ENCODE measurements at places on chromosomes 7 and 10.
A peak's percentile ranks its signal among the peaks of the same experiment; 100 is the strongest.

- no peak for DNase-seq
Measured at GRCh38 chr10:114767986-114768821, 53.4 kb upstream of the FHIP2A start.

GRCh38 chr7:141477865-141478264 is 73.3 kb upstream of the AGK start:
- no peak for DNase-seq

GRCh38 chr7:157890921-157891401 is 554.2 kb downstream of the DNAJB6 start:
- DNase-seq: no peak

DNA sequence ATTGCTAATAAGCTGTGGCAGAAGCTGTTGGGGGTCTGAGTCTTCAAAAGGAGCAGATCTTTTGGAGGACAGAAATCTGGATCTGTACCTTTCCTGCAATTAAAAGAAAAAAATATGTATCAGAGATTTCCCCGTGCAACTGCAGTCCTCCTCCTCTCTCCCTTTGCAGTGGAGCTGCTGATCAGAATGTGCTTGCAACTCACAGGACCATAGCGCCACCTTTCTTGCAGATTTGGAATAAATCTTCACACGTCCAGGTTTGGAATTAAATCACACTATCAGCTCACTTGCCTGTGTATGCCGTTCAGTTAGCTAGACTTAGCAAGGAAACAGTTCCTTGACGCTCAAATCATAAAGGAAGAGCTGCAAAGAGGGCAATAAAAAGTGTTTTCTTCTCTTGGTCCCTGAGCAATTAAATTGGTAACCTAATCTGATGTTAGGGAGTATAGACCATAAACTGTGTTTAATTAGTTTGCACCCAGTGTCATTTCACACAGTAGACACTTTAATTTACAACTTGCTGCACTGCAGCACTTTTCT is 77.4 kb downstream of the PON1 start:
- no peak for DNase-seq

DNA sequence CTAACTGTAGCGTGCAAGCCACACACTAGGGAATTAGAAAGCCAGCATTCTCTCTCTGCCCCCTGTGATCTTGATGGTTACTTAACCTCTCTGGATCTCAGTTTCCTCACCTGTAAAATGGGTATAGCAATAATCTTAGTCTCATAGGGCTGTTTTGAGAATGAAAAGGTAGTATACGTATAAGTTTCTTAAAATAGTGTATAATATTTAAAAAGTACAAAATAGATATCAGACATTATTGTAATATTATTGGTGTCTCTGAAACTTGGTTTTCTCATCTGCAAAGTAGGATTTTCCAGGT is 80.4 kb downstream of the CHN2 start:
- DNase-seq: no peak

DNA sequence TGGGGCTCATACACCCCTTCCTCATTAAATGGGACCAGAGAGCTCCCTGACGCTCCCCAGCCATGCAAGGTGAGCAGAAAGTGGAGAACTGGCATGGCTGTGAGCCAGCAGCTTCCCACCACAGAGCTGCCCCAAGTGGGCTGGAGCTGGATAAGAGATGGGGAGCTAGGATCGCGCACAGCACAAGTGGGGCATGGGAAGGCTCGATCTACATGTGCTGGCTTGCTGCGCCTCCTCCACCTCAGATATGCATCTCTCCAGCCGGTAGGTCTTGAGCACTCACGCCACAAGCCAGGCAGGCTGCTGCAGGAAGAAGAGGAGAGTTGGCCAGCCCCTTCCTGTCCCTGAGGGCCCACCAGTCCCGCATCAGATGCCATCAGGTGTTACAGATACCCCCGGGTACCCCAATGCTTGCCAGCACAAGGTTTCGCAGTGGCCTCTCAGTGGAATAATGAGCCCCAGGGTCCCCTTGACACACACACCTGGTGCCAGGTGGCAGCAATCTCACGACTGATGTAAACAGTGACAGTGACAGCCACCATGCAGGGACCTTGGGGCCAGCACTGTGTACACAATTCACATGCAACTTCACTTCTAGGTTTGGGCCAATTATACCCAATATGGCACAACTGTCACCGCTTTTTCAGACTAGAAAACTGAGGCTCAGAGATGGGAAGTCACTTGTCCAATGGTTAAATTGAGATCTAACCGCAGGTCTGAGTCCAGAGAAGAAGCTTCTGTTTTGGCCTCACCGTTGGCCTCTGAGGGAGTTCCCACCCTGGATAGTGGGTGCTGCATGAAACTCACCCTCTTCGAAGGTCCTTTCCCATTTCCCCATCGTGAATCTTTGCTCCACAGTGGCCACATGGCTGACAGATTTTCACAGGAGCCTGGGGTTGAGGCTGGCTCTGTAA is 79.3 kb downstream of the OAT start:
- DNase-seq: no peak

DNA sequence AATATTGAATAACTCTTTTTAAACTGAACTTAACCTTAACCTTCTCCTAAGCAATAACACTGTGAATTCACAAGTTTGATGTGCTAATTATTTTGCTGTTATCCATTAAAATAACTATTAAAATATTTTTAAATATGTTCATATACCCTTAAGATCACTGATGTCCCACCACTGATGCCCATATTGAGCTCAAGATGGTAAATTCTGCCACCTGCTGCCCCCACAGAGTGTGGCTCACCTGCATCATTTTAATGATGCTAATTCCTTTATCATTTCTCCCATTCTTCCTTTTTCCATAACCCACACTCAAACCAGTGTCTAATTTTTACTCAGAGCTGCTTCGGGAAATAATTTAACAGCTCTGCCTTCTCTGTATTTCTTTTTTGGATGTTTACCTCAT is 82.3 kb upstream of the ARID5B start:
- no peak for DNase-seq

GRCh38 chr7:136353287-136353686 is 376.1 kb upstream of the MTPN start:
- no peak for DNase-seq

- DNase-seq: no peak
Measured at GRCh38 chr10:34933676-34934075, 118.6 kb upstream of the PARD3 start.

DNA sequence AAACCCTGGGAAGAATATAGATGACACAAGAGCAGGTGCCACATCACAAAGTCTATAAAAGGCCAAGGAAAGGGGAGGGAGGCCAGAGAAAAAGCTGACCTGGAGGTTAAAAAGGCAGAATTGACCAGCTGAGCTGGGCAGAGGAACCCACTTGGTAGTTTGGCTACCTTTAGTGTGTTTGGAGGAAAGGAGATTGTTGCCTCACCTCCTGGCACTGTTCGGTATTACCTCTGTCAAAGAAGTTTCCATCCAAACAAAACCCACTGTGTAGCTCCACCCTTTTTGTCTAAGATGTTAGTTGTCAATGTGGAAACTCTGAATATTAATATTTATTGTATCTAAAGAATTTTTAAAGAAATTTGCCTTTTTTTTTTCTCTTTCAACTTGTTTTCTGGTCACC is 23.4 kb downstream of the ENTPD7 start:
- no peak for DNase-seq

GRCh38 chr7:50962281-50962883 is 179.7 kb upstream of the GRB10 start:
- no peak for DNase-seq

DNA sequence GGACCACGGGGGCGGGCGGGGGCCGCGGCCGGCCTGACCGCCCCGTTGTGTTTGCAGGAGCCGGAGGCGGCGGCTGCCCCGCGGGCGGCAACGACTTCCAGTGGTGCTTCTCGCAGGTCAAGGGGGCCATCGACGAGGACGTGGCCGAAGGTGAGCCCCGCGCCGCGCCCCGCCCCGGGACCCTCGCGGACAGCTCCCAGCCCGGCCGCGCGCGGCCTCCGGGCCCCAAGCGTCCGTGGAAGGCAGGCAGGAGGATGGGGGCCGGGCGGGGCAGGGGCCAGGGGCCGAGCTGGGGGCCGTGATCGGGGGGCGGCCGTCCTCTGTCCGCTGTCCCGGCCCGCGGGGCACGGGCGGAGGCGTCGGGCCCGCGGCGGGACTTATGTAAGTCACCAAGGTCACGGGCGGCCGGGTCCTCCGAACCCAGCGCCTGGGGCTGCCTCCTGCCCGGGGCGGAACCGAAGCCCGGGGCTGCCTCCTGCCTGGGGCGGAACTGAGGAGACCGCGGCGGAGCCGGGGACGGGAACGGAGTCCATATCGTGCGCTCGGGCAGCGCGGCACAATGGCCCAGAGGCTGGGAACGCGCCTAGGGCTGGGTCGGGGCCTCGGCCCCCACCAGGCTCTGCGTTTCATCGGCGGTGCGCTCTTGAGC is 497 bp downstream of the PPP2R2D start:
- no peak for DNase-seq

- DNase-seq: no peak
Measured at GRCh38 chr7:80124526-80125264, 9.9 kb upstream of the GNAI1 start.

DNA sequence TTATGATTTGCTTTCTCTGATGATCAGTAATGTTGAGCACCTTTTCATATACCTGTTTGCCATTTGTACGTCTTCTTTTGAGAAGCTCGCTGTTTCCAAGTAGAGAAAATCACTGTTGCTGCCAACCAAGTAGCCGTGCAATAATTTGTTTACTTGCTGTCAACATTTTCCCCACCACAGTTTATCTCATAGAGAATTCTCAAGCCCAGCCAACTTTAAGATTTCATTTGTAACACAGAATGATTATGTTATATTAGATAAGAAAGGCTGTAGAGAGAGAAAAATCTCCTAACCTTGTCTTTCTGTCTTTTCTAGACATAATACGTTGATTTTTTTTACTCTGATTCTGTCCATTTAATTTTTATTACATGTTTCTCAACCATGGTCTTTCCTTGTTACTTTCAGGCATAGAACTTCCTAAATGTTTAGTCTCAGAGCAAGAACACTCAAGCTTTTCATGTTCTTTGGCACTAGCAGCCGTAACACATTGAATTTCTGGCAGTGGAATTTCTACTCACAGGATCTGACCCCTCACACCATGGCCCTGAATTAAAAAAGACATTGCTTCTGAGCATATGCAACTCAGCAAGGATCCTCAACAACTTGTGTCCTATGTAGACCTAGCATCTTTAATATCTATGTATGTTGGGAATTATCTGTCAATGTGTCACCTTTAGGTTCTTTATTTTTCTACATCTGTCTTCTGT is 23.1 kb downstream of the RPA3 start:
- DNase-seq: no peak

DNA sequence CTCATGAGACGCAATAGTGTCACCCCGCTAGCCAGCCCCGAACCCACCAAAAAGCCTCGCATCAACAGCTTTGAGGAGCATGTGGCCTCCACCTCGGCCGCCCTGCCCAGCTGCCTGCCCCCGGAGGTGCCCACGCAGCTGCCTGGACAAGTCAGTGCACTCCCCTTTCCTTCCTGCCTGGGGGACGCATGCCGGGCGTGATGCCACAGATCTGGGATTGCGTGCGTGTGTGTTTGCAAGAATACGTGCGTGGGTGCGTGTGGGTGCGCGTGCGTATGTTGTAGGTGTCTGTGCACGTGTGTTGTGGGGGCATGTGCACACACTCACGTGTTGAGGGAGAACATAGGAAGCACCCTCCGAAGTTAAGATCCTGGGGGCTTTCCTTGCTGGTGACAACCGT is 23.5 kb downstream of the PFKFB3 start:
- DNase-seq: no peak

DNA sequence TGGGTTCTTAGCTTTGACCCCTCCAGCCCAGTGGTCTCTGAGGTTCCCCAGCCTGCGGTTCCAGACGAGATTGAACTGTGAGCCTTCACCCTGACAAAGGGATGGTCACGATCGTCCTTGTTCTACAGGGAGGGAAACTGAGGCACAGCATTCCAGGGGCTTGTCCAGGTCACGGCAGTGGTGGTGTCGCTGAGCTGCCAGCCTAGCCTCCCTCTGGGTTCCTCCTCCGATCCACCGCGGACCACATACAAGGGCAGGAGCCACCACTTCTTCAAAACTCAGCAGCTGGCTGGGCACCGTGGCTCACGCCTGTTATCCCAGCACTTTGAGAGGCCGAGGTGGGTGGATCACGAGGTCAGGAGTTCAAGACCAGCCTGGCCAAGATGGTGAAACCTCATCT is 35.8 kb downstream of the ELFN1 start:
- no peak for DNase-seq

DNA sequence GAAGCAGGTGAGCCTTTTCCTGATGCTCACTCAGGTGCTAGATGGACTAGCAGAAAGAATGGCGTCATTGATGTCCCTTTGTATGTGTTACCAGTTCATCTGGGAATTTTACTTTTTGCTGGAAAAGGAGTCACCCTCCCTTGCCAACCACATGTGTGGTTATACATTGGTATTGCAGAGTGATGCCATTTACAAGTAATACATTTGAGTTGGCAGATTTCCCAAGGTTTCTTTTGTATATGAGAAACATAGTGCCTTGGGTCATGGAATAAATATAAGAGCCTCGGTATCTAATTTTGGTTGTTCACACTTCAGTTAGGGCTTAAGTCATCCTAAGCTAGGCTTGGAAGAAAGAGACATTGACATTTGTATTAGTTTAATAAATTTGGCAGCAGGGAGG is 10.4 kb upstream of the ATXN7L1 start:
- DNase-seq: no peak

- DNase-seq: peak; percentile 17
Measured at GRCh38 chr7:103915680-103916357, 73.6 kb downstream of the RELN start.

DNA sequence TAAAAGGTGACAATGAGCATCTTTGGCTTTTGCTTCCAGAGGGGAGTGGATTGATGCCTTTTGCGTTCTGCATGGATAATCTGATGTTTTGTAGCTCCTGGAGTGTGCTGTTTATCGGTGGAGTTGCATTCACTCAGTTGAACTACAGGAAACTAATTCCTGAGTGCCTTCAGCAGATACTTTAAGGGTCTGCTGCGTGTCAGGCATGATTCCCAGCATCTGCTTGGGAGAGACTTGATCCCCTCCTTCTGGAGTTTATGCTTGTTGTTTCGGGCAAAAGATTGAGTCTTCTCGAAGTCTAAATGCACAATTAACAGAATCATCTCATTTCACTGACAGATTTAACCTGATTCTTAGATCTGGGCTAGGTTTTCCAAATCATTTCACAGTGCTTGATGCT is 46.2 kb downstream of the CELF2 start:
- no peak for DNase-seq

DNA sequence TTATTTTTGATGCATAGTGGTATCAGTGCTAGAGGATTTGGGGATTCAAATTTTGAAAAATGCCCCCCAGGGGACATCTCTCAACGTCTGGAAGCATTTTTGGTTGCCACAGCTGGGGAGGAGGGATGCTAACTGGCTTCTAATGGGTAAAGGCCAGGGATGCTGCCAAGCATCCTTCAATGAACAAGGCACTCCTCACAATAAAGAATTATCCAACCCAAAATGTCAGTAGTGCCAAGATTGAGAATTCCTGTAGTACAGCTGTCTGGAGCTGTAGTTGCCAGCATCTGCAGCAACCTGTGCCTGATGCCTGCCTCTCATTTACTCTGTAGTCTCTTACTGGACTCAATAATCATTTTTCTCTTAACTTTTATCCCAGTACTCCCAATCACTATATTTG is 53.5 kb downstream of the SEPTIN7 start:
- no peak for DNase-seq
